ENCODE measurements at places on chromosomes 3 and 15.

DNA sequence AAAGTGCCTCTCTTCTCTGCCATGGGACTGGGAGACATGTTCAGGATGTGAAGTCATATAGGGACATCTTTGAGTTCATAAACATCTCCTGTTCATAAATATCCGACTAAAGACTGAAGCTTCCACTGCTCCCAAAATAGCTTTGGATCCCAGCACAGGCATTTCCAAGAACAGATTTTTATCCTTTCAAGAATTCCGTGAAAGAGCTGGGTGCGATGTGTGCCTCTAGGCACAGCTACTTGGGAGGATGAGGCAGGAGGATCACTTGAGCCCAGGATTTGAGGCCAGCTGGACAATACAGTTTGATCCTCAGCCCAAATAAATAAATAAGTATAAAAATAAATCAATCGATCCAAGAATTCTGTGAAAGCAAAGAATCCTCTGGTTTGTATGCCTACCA lies 6.7 kb upstream of the ISLR2 start:
- DNase-seq: no peak

- no peak for DNase-seq
Observed at GRCh38 chr3:37526511-37526910, 335.2 kb upstream of the CTDSPL start.

DNA sequence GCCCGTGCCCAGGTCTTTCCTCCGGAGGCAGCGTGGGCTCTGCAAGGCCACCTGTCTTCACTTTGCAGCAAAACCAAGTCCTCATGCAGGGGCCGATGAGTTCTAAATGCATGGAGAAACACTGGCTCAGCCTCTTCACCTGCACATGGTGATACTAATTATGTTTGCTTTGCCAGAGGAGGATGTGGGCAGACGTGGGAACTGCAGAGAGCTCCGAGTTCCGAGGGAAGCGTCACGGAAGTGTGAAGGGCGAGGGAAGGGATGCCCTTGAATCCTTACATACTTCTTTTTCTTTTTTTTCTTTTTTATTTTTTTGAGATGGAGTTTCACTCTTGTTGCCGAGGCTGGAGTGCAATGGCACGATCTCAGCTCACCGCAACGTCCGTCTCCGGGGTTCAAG lies 74.8 kb downstream of the GABRG3 start:
- DNase-seq: no peak

- DNase-seq: no peak
Observed at GRCh38 chr3:128236657-128237056, 83.4 kb downstream of the EEFSEC start.

GRCh38 chr3:54065140-54065539 lies 57.2 kb upstream of the CACNA2D3 start:
- DNase-seq: no peak

Measured in HS-27A (cell line).